ENCODE measurements at places on chromosomes 16 and 17.
A peak's percentile ranks its signal among the peaks of the same experiment; 100 is the strongest.

DNA sequence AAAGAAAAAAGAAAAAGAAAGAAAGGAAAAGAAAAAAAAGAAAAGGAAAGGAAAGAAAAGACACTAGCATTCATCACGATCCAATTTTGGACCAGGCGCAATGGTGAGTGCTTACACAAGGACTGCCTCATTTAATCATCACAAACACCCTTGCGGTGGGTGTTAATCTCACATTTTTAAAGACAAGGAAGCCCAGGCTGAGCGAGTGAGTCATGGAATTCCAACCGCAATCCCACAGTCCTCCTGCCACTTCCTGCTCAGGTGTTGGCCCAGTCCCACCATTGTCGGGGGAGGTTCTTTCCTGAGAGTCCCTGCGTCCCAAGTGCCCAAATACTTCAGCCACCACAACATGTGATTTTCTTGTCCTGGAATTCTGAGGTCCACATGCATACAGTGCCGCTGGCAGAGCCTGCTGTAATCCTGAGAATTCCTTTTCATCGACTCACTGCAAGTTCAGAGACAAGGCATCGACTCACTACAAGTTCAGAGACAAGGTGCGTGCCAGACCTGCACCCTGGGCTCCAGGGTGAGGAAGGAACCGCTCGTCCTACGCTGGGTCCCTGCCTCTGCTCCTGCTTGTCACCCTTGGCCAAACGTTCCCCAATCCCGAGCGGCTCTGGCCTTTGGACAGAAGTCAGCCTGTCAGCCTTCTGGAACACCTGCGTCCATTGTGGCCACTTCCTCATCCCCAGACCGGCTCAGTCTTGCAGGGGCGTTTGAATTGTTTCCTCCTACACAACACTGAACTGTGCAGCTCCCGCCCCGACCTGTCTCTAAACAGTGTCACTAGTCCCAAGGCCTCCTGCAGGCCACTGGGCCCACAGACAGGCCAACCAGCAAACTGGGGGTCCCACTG lies 5.8 kb downstream of the ZG16B start:
- DNase-seq, result no peak

DNA sequence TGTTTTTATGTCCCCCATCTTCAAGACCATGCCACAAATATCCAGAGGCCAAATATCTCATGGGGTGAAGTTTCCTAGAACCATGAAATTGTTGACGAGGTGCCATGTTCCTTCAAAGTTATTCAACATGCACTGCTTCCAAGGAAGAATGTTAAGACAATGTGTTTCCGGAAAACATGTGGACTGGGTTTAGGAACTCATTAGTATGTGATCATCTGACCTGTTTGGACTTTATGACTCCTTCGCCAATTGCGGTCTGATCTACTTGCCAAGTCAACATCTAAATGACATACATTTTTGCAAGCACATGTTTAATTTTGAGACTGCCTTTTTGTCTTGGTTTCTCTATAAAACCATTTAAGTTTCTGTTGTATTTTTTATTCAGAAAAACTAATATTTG lies 234.8 kb downstream of the MAF start:
- DNase-seq, result no peak

GRCh38 chr16:85915125-85915845 lies 16.3 kb downstream of the IRF8 start:
- DNase-seq, result no peak

DNA sequence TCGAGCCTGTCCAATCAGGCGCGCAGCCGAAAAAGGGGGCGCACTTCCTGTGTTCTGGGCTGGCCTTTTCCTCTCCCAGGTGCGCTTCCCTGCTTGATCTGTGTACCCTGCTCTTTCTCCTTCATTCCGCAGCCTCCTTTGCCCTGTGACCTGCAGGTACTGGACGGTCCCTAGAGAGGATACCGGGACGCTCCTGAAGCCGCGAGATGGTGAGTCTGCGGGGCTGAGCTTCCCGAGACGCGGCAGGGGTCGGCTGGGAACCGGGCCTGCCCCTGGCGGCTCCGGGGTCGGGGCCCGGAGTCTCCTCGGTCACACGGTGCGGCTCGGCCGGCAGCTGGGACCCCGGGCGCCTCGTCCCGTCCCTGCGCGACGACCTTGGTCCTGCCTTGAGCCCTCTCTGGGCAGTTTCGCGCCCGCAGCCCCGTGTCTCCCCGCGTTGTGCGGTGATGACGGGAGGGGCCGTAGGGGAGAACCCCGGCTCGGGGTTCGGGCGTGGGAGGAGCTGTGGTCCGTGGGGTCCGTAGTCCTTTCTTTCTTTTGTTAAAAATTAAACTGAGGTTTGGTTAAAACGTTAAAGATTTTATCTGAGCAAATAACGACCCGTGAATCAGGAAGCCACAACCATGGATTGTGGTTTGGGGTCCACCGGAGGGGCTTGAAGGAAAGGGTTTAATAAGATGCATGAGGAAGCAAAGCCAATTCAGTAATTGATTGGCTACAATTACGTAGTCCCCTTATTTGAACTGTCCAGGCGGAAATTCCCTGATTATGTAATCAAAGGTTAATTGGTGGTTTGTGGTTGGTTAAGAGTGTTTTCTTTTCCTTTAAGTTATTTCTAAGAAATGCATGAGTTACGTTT lies 172.8 kb upstream of the ZNF267 start:
- DNase-seq, result peak; percentile 82

- peak; percentile 37 for DNase-seq
These were observed 38.2 kb downstream of the KSR1 start for GRCh38 chr17:27494192-27495091.

GRCh38 chr16:2150418-2151187 lies 2.2 kb downstream of the RAB26 start:
- no peak for DNase-seq

All from ovary (tissue), 10 donors.